ENCODE measurements at places on chromosomes 16 and 17.

GRCh38 chr17:18035704-18036103, 3.3 kb downstream of the ATPAF2 start:
- no peak overlapping the region for H3K4me3 ChIP-seq
- H3K27me3 ChIP-seq: no peaks in the 10 kb centered on the region
- no peaks in the 10 kb centered on the region for H3K36me3 ChIP-seq
- H3K27ac ChIP-seq: no peak overlapping the region
- DNase-seq: no peak
- peaks cover 12% of the 10 kb centered on the region for H3K4me1 ChIP-seq

GRCh38 chr17:73611630-73612029, 32.6 kb downstream of the SDK2 start:
- no peaks in the 10 kb centered on the region for H3K27me3 ChIP-seq
- no peak overlapping the region for H3K4me3 ChIP-seq
- H3K27ac ChIP-seq: no peak overlapping the region
- H3K36me3 ChIP-seq: no peaks in the 10 kb centered on the region

DNA sequence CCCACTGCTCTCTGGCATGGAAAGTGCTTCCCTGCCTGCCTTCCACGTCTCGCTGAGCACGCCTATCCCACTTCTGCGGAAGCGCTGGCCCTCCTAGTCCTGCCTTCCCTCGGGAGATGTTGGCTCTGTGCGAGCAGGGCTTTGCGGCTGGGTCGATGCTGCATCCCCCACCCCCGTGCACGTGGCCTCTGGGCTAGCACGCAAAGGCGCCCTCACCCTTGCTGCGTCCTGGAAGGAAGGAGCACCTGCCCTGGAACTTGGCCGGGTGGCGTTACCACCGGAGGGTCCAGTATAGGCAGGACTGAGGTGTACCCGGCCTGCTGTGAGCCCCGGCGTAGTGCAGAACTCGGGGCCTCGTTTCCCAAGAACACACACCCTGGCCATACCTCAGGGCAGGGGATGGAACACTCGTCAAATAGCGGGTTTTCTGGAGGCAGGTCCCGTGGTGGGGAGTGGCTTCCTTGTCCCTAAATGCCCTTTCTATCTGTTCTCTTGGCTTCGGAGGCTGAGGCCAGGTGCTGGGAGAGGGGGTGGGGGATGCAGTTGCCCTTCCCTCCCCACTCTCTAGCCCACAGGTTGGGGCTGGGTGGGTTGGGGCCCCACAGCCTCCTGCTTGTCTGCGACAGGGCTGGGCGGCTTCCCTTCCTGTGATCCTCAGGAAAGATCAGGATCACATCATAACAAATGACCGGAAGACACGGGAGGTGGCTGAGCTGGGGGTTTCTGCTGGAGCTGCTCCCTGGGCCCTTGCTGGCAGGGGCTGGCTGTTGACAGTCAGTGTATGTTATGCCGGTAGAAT, 17.4 kb downstream of the BAIAP2 start:
- H3K36me3 ChIP-seq: no peaks in the 10 kb centered on the region
- no peaks in the 10 kb centered on the region for H3K27me3 ChIP-seq
- DNase-seq: peak; percentile 50
- H3K27ac ChIP-seq: no peak overlapping the region

GRCh38 chr17:57256708-57257112, 387 bp downstream of the MSI2 start:
- H3K36me3 ChIP-seq: no peaks in the 10 kb centered on the region
- H3K4me3 ChIP-seq: peak overlapping the region; percentile 51
- H3K4me1 ChIP-seq: peaks cover 3% of the 10 kb centered on the region
- no peak overlapping the region for H3K27ac ChIP-seq
- DNase-seq: peak; percentile 15

DNA sequence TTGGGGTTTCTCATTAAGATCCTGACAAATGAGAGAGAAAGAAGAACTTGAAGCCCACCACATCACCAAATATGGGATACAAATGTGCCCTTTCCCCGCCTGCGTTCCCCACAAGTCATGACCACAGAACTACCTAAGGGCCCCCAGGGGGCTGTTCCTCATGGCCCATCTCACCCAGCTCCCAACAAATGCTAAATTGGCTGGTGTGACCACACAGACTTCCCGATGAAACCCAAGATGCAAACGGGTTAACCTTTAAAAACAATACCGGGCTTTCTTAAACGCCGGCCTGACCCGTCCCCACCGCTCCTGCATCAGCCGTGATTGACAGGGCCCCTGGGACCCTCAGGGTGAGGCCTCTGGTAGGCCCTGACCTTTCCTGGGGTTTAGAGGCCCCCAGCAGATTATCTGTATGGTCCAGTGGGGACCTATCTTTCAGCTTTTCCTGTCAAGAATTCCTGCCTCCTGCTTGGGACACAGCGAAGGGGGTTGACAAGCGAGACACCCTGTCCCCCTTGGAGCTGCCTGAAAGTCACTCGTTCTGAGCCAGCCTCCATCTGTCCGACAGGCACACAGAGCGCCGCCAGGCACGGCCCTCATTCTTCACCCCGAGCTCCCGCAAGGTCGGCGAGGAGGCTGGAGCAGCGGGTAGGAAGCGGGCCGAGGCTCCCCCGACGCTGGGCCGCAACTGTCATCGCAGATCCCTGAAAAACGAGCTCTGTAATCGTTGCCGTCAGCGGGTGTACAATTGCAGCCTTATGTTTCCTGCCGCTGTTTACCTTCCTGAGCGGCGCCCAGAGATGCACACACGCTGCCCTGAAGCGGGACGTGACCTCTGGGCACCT, 300.1 kb downstream of the FOXL1 start:
- no peak for DNase-seq
- peaks cover 3% of the 10 kb centered on the region for H3K4me1 ChIP-seq
- H3K27me3 ChIP-seq: peaks cover 7% of the 10 kb centered on the region

GRCh38 chr16:87543436-87544191, 50.8 kb upstream of the ZCCHC14 start:
- no peak overlapping the region for H3K27ac ChIP-seq
- no peak for DNase-seq
- no peaks in the 10 kb centered on the region for H3K36me3 ChIP-seq
- H3K4me1 ChIP-seq: no peaks in the 10 kb centered on the region
- H3K4me3 ChIP-seq: no peak overlapping the region

- DNase-seq: peak; percentile 78
- peaks cover 8% of the 10 kb centered on the region for H3K27me3 ChIP-seq
- no peak overlapping the region for H3K27ac ChIP-seq
Measured at GRCh38 chr17:48671697-48672171, 45.6 kb upstream of the HOXB9 start.

DNA sequence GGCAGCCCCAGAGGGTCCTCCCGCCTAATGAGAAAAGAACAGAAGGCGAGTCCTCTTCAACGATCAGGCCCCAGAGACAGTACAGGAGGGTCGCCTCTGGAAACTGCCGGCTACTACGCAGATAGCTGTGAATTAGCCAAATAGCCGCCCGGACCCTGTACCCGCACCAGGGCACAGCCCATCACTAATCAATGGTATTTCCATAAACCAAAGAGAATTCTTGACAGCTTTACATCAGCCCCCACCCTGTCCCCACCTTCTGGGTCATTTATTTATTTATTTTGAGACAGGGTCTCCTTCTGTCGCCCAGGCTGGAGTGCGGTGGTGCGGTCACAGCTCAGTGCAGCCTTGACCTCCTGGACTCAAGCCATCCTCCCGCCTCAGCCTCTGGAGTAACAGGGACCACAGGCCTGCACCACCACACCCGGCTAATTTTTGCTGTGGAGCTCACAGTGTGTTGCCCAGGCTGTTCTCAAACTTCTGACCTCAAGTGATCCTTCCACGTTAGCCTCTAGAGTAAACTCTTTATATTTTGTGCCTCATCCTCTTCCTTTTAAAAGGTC, 805 bp upstream of the CLCN7 start:
- H3K4me3 ChIP-seq: peak overlapping the region; percentile 68
- H3K27ac ChIP-seq: peak overlapping the region; percentile 78
- H3K27me3 ChIP-seq: no peaks in the 10 kb centered on the region
- H3K36me3 ChIP-seq: no peaks in the 10 kb centered on the region
- peaks cover 3% of the 10 kb centered on the region for H3K4me1 ChIP-seq
- no peak for DNase-seq

- DNase-seq: peak; percentile 32
- H3K36me3 ChIP-seq: no peaks in the 10 kb centered on the region
- no peaks in the 10 kb centered on the region for H3K4me1 ChIP-seq
- peak overlapping the region; percentile 89 for H3K27ac ChIP-seq
Measured at GRCh38 chr17:49676276-49676868, 1.5 kb downstream of the SPOP start.

DNA sequence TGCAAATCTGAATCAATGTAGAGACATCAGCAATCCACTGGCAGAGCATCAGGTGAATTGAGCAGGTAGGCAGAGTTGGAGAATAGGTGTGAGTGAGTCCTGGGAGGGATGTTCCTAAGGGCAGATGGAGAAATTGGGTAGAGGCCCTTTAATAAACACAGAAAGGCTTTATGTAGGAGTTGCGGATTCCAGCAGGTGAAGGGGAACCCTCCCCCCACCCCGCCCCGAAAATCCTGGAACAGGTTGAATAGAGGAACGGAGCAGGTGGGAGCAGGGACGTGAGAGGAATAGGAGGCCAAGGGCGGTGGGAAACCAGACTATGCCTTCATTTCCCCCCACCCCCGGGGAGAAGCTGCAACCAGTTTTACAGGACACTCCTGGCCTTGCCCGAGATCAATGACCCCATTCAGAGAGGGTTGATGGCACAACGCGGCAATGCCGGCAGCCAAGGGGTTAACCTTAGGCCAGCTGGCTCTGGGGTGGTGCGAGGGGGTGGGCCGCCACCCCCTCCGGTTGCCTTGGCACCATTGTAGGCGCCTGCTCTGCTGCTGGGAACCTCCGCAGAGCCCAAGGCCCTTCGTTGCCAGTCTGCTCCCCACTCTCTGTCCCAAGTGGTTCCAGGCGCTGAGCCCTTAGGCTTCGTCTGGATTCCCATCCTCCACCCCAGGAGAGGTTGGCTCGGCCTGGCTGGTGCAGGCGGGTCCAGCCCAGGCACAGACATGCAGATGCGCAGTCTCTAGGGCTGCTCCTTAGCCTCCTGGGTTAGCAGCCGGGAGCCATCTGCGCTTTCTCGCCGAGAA, 814 bp upstream of the RUNDC3A start:
- H3K27ac ChIP-seq: no peak overlapping the region
- H3K4me3 ChIP-seq: no peak overlapping the region
- no peaks in the 10 kb centered on the region for H3K4me1 ChIP-seq

DNA sequence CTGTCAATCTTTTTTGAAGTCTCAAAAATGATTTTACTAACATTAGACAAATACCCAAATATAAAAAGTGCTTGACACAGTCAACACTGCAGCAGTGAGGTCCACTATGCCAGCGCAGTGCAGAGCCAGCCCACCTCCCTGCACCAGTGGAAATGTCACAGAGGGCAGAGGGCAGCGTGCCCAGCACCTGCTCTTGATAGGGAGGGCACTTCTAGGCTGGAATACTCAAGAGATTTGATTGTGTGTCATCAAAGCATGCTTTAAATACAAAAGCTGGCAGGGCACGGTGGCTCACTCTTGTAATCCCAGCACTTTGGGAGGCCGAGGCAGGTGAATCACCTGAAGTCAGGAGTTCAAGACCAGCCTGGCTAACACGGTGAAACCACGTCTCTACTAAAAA, 136.0 kb downstream of the ANKRD11 start:
- H3K36me3 ChIP-seq: peaks cover 5% of the 10 kb centered on the region
- H3K27me3 ChIP-seq: no peaks in the 10 kb centered on the region
- no peak overlapping the region for H3K4me3 ChIP-seq

DNA sequence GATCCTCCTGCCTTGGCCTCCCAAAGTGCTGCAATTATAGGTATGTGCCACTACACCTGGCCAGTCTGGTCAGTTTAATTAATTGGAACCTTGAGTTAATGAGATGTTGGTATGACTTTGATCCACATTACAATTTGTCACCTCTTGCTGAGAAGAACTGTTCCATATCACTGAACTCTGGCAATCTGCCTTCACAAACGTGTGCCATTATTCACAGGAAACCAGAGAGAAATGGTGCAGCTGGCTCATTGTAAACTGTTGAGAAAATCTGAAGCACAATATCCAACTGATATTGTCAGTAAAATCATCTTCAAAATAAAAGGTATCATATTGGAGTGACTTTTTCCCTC, 39.3 kb upstream of the YPEL2 start:
- H3K27me3 ChIP-seq: no peaks in the 10 kb centered on the region
- no peak overlapping the region for H3K27ac ChIP-seq
- no peaks in the 10 kb centered on the region for H3K36me3 ChIP-seq
- no peaks in the 10 kb centered on the region for H3K4me1 ChIP-seq

DNA sequence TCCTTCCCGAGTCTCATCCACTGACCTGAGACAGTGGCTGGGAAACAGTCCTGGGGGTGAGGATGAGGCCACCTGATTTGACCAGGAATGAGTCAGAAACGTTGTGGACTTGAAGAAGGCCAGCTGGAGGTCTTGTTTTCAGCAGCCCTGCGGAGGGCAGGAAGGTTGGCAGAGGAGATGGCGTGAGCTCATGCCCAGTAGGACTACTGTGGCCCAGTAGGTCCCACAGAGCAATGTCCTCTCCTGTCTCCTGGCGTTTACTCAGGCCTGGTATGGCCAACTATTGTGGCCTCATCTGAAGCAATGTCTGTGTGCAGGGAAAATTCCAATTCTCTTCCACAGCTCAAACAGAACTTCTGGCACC, 84.1 kb upstream of the DNAJA2 start:
- H3K4me1 ChIP-seq: no peaks in the 10 kb centered on the region
- no peaks in the 10 kb centered on the region for H3K36me3 ChIP-seq
- no peak overlapping the region for H3K27ac ChIP-seq
- peaks cover 11% of the 10 kb centered on the region for H3K27me3 ChIP-seq
- H3K4me3 ChIP-seq: no peak overlapping the region

DNA sequence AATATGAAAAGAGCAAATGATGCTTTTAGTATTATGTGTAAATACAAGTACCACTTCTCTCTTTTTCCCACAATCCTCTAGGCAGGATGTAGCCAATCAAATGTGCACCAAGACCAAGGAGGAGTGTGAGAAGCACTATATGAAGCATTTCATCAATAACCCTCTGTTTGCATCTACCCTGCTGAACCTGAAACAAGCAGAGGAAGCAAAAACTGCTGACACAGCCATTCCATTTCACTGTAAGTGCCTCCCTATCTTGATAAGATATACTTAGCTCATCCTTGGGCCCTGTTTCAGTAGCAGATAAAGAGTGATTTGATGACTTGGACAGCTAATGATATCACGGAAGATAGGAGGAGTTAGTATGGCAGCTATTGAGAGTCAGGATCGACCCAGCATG, 33.7 kb downstream of the TADA2A start:
- H3K27ac ChIP-seq: no peak overlapping the region
- H3K36me3 ChIP-seq: peaks cover 6% of the 10 kb centered on the region
- H3K4me3 ChIP-seq: no peak overlapping the region
- no peak for DNase-seq
- no peaks in the 10 kb centered on the region for H3K27me3 ChIP-seq

- no peak overlapping the region for H3K4me3 ChIP-seq
- no peak for DNase-seq
- H3K27ac ChIP-seq: no peak overlapping the region
Measured at GRCh38 chr17:21353326-21354010, 22.7 kb upstream of the KCNJ12 start.

DNA sequence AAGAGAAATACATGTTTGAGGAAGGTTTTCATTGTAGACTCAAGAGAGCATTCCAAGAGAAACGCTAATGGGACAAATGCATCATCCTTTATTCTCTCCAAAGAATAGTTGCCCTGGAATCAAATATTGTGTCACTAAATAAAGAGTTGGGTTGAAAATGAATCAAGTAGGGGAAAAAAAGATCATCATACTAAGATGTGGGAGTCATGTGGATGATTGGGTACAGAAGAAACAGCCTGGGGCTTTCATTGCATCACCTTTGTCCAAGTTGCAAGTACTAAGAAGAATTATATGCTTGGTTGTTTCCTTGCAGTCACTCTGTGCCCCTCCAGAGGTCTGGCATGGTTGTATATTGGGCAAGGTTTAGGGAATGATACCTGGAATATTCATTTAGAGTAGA, 658.9 kb downstream of the TOX3 start:
- H3K4me1 ChIP-seq: peaks cover 2% of the 10 kb centered on the region
- H3K27me3 ChIP-seq: no peaks in the 10 kb centered on the region
- DNase-seq: no peak
- no peak overlapping the region for H3K4me3 ChIP-seq
- H3K27ac ChIP-seq: no peak overlapping the region

Measured in fibroblast of lung (primary cell).